Kidney capillary endothelial cell (primary cell): ENCODE measurements at places on chromosomes 6 and 20.

GRCh38 chr6:2028457-2029038 is 216.9 kb downstream of the GMDS start:
- DNase-seq = peak; percentile 42

GRCh38 chr6:52152070-52152423 is 34.1 kb upstream of the IL17A start:
- no peak for DNase-seq

GRCh38 chr6:139877828-139878405 is 503.5 kb upstream of the CITED2 start:
- no peak for DNase-seq

GRCh38 chr20:7990385-7990784 is 29.2 kb downstream of the TMX4 start:
- DNase-seq = no peak

- DNase-seq = no peak
Measured at GRCh38 chr6:13203145-13203544, 125.2 kb downstream of the TBC1D7 start.
